ENCODE measurements at places on chromosomes 7 and 10.

DNA sequence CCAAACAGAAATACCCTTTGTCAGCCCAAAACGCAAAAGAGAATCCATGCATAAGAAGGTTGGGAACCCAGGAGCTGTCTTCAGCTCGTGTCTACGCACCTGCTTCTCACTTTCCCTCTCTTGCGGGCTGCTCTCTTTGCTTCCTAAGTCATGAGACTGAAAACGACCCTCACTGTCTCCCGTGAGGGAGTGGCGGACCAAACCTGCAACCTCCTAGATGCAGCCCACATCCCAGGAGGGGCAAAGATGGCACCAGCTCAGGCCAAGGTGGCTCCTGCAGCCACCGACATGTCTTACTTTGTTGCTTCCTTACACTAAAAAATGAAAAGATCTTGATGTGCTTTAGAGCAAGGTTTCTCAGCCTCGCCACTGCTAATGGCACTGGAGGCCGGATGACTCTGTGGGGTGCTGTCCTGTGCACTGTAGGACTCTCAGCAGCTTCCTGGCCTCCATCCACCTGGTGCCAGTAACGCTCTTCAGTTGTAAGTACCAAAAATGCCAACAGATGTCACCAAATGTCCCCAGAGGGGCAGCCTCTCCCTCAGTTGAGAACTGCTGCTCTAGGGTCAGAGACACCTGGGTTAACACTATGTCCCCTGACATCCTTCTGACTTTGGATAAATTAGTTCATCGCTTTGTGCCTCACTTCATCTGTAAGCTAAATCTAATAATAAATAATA is 179.8 kb upstream of the PFKP start:
- DNase-seq: no peak

GRCh38 chr10:43340619-43341018 is 30.8 kb upstream of the FXYD4 start:
- DNase-seq: no peak

DNA sequence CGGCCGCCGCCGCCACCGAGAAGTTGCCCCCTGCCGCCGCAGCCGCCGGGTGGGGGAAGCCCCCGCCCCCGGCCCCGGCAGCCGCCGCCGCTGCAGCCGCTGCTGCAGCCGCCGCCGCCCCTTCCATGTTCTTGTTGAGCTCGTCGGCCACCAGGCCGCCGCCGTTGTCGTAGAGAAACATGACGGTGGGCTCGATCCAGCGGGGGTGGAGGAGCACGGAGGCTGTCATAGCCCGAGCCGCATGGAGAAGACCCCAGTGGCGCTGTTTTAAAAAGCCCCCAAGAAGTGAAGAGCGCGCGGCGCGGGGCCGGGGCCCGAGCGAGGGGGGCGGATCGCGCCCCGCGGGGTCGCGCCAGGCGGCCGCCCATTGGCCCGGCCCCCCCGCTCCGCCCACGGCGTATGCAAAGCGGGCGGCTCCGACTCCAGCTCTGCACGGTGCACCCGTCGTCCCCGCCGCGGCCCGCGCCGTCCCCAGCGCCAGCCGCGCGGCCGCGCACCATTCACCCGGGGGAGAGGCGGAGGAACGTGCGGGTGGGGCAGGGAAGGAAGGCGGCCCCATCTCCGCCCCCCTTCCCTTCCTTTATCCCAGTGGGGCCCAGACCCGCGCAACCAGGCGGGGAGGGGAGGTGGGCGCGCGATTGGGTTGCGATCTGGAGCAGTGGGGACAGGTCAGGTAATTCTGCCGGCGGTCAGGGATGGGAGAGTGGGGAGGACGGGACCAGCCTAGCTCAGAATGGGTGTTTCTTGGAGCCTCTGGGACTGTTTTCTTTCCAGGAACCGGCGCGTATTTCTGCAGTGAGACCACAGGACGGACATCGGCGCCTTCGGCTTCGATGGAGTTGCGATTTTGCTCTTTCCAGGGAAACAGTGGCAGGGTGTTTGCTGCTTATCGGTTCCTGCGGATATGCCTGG is at the start of gene HOXA13:
Gene HOXA13, minus strand, starts transcription at position 243 of the 912 bp plus-strand sequence. Its CDS starts 14 bp downstream, at position 229.
- peak; percentile 72 for DNase-seq

- no peak for DNase-seq
Measured at GRCh38 chr10:48996-49395, at the start of gene TUBB8. Gene TUBB8 (minus strand): TSS chr10:49296. CDS start chr10:49238, 58 bp downstream.

DNA sequence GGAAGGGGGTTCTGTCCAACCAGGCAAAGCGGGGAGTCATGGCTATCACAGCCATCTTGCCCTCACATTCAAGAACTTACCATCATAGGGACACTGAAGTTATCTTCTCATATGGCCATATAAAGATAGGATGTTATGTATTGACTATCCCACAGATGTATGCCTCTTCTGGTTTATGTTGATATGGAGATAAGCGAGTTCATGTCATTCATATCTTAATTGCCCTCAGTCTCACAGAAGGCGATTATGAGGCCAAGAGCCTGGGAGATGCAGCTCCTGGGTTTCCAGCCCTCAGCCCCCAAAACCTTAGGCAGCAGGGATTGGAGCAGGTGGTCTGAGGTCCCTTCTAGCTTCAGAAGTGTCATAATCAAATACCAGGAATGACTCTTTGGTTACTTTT is 8.5 kb upstream of the ANKRD61 start:
- no peak for DNase-seq

DNA sequence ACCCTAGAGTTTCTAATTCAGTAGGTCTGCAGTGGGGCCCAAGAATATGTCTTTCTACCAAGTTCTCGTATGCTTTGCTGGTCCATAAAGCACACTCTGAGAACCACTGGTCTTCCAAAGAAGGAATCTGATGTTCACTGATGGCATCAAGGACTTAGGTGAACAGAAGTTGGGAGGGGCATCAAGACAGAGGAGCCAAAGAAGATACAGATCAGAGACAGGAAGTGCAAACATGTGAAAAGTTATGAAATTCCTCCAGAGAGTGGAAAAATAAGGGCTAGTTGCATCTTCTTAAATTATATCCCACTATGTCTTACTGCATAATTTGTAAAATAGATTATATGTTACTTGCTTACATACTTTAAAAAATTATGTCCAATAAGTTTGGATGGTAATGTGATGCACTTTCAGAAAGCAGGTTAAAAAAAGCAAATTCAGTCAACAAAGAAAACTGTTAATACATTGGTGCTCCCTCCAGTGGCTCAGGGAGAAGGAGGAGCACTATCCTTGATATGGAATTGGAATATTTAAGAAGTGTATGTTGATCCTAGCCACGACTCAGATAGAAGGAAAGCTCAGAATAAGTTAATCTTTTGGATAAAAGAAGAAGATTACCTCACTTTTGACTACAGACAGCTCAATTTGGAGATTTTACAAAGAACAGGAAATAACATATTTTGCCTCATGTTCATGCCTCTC is 35.8 kb downstream of the CREB3L2 start:
- DNase-seq: no peak

DNA sequence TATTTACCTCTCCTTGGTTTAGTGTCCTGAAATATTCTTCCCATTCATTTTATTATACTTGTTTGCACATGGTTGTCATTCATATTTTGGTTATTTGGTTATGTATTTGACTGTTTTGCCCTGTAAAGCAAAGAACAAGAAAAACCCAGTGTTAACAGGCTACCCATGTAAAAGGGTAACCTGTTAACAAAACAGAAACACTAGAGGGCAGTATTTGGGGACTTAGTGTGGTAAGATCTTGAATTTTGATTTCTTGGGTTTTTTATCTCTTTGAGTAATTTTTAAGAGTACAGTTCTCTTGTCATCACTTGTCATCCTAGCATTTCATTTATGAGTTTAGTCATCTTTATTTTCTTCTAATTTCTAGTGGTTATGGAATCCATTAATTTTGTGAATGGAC is 51.3 kb downstream of the POLL start:
- DNase-seq: no peak

GRCh38 chr10:35379226-35380137 is 43.2 kb downstream of the CCNY start:
- DNase-seq: no peak

DNA sequence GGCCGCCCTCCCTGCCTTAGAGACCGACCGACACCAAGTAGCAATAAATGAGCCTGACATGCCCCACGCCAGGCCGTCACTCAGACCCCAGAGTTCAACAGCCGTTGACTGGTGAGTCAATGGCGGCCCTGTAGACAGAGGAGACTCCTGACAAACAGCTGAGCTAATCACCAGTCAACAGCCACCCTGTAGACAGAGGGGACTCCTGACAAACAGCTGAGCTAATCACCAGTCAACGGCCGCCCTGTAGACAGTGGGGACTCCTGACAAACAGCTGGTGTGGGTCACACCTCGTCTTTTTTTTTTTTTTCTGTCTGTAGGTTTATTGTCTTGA is 16.9 kb upstream of the KNDC1 start:
- DNase-seq: no peak

- no peak for DNase-seq
Measured at GRCh38 chr10:133326745-133327650, 9.7 kb downstream of the CALY start.
